Activated T-cell treated with anti-CD3 and anti-CD28 coated beads for 48 hours (primary cell): ENCODE measurements at places on chromosomes 7 and 10.

DNA sequence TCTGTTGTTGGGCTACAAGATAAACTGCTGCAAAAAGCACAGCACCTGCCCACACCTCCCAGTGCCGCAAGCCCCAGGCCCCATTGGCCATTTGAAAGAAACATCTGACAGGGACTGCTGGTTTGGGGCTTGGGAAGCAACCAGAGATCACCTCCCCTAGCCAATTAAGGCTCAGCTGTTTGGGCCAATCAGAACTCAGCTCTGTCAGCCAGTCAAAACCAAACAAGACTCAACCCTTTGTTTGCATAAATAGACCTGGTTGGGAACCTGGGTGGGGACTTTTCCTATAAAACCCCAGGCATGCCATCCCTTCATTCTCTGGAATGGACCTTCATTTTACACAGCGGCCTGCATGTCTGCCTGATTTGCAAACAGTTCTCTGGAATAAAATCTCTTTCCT, 17.2 kb upstream of the NME8 start:
- no peak for DNase-seq

GRCh38 chr10:25682203-25682851, 251.7 kb upstream of the MYO3A start:
- DNase-seq = no peak

GRCh38 chr7:3754493-3755341, 453.7 kb downstream of the SDK1 start:
- no peak for DNase-seq

DNA sequence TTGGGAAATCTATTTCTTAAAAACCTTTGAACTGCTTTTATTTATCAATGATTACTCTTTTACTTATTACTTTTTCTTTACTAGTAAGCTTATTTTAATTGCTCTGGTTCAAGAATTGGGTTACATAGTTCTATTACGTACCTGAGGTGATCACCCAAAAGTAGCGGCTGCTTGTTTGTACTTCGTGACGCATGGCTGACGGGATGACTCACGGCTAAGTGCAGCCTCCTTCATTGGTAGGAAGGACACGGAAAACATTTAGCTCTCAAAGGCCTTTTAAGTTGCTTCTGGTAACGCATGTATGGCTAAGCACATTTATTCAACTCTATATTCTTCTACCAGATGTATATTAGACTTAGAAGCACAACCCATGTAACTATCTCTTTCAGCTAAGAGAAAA, 285.8 kb upstream of the SP4 start:
- DNase-seq = no peak

GRCh38 chr7:3748389-3748788, 447.3 kb downstream of the SDK1 start:
- no peak for DNase-seq

GRCh38 chr7:33926535-33926934, 21.2 kb downstream of the BMPER start:
- no peak for DNase-seq

DNA sequence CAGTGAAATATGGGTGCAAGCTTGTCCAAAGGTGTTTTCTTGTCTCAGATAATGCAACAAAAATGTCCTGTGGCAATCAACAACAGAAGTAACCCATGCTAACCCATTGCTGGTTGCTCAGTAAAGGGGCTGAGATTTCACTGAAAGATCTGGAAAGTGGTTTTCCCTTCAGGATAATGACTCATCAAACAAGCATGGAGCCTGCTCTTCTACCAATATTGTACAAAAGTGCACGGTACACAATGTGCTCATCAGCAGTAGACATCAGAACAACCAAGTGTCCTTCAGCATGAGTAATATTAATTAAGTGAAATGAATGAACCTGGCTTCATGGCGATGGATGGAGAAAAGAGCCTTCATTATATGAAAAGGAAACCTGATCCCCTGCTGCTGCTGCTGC, 287.1 kb upstream of the NEBL start:
- no peak for DNase-seq

DNA sequence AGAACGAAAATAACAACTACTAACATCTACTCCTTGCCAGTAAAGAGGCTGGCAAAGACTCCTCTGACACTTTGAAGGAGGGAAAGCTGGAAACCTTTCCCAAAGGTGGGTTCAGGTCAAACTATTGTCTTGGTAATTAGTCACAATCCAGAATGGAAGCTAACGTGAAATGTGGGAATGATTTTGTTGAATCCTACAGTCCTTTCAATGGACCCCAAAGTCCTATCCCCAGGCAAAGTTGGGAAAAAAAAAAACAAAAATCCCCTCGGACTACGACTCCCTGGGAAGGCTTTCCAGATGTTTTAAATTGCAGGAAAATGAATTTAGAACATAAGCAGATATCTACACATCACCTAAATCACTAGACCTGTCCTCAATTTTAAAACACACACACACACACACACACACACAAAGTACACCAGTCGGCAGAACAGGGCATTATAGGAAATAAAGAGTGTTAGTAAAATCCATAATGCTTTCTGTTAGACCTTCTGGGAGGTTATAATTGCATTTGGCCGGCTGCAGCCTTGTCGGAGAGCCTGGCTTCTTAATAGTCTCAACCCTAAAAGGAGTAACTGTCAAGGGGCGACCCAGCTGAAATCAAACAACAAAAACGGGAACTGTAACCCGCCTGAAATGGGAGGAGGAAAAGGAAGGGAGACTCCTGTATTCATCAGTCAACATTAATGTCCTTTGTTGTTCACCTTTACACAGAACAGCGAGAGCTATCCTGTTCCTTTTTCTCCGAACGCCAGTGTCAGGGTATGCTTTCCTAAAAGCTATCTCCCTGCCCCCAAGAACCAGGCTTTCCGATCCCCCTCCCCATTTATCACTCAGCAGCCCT, 1.5 kb downstream of the DOCK4 start:
- DNase-seq = no peak

DNA sequence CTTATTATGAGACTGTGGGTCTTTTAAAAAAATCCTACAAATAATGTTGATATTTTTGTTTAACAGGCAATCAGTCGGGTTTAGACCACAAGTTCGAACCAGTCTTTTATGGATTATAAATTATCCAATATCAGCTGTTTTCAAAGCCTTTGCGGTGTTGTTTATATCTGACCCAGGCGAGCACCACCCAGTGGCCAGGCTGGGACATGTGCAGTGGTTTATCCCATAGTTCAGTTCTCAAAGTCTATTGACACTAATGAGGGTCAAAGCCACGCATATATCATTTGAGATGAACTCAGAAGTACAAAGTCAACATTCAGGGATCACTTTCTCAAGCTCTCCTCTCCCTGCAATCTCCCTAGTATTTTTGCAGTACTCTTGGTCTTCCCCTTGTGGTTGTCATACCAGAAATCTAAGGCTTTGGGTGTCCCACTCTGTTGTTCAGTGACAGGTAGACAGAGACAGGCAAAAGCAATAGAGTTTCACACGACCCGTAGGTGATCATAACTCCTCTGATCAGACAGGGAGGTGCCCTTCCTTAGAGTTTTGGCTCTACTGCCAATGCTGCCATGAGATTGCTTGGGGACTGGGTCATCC, 117.4 kb upstream of the POM121L12 start:
- DNase-seq = no peak

GRCh38 chr7:102190776-102191350, 95.8 kb upstream of the SH2B2 start:
- no peak for DNase-seq

DNA sequence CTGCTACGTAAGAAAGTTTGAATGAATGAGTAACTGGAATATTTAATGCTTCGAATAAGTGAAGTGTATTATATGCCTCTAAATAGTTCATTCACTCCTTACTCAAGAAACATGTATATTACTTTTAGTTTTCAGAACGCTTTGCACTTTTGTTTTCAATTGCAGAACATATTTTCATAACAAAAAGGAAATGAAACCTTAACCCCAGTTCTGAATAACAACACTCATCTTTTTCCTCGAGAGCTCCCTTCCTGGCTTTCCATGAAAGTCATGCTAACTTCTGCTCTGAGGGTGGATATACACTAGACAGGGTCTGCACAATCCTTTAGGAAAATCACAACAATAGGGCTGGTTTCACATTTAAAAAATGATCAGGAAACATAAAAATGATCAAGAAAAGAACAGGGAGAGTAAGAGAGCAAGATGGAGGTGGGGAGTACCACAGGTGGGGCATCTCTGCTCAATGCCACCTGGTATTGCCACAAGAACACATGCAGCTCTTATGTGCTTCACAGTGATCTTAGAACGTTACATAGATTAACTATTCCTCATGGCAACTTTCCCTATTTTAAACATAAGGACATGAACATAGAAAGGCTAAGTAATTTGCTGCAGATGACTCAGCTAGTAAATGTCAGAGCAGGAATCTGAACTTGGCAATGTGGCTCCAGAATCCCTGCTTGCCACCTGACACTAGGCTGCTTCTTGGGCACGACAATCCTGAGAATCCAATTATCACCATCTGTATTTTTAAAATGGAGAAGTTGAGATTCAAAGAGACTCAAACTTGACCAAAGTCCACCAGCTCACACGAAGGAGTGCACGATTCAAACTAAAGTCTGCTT, 219.5 kb upstream of the AOAH start:
- DNase-seq = no peak

- no peak for DNase-seq
Observed at GRCh38 chr10:110815354-110816004, 56.2 kb upstream of the PDCD4 start.

DNA sequence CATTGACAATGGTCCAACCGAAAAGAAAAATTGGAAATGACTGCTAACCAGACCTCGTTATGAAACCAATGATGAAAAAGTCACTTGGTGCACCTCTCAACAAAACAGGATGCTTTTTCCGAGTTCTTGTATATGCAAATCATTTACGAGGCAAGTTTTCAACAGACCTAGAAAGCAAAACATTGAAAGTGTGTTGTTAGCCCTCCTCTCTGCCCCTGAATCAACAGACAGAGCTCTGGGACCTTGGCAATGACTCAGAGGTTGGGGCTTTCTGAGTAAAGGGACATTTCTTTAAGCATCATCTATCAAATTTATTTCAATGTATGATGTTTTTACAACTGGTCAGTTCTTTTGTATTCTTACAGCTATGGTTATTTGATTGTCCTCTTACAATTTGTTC, 16.3 kb upstream of the DKK1 start:
- no peak for DNase-seq

DNA sequence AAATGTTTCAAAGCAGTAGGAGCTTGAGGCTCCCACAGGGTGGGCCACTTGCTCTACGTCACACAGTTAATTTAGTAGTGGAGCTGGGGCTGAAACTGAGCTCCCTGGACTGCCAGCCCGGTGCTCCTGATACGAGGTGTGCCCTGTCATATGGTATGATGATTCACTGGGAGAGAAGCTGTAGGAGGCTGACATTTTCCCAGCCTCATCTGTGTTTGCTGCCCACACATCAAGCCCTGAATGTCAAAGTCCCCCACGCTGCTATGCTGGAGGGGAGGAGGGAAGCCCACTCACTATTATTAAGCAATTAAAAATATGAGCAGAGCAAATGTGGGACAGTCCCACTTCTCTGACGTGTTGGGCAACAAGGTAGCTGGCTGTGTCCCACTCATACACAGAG, 81.2 kb upstream of the SORCS3 start:
- no peak for DNase-seq

- DNase-seq = no peak
Observed at GRCh38 chr10:97243836-97244235, 48.6 kb downstream of the ARHGAP19 start.

DNA sequence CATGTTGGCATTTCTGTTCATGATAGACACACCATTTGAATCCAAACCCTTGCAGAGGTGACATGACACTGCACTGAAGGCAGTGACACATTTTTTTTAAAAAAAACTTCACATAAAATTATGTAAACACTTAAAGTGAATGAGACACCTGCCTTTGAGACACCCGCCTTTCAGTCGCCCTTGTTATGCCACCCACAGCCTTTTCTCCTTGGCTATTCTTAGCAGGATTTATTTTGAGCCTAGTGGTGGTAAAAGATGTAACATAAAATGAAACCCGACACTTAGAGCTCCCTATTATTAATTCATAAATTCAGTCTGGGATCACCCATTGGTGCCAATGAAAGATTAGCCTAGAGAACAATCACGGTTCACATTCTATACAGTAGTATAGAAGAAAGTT, 161.3 kb downstream of the DYNC1I1 start:
- no peak for DNase-seq

- DNase-seq = no peak
Observed at GRCh38 chr7:110898516-110898915, 192.4 kb upstream of the LRRN3 start.

DNA sequence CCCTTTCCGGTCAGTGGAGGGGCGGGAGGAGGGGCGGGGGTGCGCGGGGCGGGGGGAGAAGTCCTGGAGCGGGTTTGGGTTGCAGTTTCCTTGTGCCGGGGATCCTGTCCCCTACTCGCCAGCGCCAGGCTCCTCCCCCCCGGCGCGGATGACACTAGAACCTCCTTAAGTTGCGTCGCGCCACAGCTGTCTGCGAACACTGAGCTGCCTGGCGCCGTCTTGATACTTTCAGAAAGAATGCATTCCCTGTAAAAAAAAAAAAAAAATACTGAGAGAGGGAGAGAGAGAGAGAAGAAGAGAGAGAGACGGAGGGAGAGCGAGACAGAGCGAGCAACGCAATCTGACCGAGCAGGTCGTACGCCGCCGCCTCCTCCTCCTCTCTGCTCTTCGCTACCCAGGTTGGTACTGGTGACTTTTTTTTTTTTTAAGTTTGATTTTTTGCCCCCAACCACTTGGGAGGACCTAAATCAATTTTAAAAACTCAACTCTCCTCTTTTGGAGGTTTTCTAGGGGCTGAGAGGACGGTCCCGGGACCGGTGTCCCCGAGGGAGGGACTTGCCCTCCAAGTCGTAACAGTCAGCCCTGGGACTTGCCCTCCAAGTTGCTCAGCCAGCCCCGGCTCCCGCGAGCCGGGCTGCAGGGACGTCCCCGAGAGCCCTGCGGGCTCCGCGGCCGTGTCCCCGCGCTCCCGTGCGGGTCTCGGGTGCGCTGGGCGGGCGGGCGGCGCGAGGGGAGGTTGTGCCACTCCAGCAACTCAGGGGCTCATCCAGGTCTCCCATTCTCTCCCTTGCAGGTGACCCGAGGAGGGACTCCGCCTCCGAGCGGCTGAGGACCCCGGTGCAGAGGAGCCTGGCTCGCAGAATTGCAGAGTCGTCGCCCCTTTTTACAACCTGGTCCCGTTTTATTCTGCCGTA, at the start of gene GATA3:
TSS of gene GATA3 (plus strand) at position 195 of the 914 bp plus-strand sequence. CDS start 968 bp downstream, outside the sequence.
- DNase-seq = peak; percentile 84

DNA sequence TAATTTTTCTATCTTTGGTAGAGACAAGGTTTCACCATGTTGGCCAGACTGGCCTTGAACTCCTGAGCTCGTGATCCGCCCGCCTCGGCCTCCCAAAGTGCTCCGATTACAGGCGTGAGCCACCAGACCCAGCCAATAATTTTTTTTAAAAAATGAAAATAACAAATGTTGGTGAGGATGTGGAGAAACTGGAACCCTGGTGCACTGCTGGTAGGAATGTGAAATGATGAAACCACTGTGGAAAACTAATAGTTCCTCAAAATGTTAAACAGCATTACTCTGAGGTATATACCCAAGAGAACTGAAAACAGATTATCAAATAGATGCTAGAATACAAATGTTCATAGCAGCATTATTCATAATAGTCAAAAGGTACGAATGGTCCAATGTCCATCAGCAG, 23.0 kb upstream of the YWHAG start:
- no peak for DNase-seq

GRCh38 chr7:128869944-128870285, 7.3 kb downstream of the ATP6V1F start:
- no peak for DNase-seq

- no peak for DNase-seq
Observed at GRCh38 chr7:138669364-138669763, 31.8 kb downstream of the SVOPL start.
